ENCODE measurements at places on chromosomes 11 and 22.

GRCh38 chr11:15563054-15563453 is 448.3 kb downstream of the INSC start:
- no peak for DNase-seq

DNA sequence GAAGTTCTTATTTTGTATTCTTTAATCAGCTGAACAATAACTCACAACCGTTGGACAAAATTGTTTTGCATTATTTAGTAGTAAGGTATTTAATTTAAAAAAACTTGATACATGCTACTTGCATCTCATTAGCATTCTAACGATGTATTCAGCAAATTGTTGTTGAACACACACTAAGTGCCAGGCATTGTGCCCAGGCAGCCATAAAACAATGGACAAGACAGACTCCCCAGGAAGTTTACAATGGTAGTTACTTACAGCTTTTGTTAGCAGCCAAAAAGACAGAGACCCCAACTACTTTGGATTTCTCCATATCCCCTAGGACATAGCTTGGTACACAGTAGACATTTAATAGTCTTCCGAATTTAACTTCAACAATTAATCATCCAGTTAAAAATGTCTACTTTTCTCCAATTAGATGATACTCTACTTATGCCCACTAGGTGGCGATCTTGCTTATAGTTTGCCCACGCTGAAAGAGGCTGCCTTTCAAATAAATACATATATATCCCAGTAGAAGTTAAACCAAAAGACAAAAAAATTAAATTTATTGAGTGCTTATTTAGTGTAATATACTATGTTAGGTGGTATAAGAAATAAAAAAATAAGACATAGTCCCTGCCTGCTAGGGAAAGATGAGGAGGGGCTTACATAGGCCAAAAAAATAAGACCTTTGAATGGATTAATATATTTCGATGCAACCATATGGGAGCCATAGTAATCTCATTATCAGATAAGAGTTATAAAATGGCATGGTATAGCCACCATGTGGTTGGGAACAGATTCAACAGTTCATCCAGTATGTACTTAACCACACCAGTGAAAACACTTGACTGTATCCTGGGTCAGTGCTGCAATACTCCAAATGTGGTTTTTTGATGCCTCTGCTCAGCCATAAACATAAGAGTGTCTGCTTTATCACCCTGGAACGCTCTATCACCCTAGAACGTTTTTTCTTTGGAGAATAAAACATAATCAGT is 2.0 kb upstream of the FJX1 start:
- no peak for DNase-seq

GRCh38 chr11:18352581-18352980 is 30.2 kb downstream of the GTF2H1 start:
- peak; percentile 45 for DNase-seq

DNA sequence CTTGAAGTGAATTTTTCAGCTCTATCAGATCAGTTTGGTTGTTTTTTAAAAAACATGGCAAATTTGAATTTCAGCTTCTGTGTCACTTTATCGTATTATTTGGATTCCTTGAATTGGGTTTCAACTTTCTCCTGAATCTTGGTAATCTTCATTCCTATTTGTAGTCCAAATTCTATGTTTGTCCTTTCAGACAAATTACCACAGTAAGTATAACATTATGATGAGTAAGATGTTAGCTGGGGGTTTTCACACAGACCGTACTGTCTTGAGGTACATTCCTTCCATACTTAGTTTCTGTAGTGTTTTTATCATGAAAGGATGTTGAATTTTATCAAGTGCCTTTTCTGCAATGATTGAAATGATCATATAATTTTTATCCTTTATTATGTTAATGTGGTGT is 28.0 kb downstream of the OR5B17 start:
- DNase-seq: no peak

DNA sequence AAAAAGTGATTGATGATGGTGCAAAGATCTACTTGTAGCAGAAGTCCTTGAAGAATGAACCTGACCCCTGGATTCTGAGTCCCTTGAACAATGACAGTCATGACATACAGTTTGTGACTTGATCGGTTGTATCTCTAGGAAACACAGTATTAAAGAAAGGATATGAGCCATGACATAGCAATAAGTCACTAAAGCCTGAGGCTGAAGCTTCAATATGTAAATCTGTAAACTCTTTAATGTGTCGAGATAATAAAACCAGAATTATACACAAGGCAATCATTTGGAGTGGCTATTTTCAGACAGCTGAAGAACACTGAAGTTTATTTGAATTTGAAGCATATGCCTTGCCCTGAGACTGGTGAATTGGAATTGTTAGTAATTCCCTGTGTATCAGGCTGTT is 911.5 kb upstream of the RAG2 start:
- no peak for DNase-seq

DNA sequence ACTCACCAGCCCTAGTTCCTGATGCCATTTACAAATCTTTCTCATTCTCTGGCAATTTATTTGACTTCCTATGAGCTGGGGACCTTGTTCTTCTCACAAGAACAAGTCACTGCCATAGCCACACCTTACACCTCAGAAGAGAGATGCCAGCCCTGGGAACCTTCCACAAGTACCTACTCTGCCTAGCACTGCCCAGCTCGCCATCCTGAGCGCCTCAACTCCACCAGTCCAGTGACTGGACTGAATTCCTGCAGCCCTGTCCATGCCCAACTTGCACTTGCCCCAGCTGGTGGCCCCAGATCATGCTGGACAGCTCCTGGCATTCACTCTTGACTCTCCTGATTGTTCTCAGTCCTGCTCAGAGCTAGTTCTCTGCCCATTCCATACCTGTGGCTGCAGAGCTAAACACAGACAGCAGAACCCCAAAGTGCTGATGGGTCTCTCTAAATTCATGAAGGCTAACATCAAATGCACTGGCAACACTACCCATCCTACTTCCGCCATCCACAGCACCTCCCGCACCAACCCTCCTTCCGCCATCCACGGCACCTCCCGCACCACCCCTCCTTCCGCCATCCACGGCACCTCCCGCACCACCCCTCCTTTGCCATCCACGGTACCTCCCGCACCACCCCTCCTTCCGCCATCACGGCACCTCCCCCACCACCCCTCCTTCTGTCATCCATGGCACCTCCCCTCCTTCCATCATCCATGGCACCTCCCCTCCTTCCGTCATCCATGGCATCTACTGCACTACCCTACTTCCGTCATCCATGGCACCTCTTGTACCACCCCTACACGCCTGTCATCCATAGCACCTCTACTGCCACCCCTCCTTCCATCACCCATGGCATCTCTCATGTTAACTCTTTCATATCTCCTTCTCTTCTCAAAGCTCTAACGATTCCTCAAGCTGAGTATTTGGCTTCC is 23.6 kb upstream of the SLC25A1 start:
- DNase-seq: no peak

DNA sequence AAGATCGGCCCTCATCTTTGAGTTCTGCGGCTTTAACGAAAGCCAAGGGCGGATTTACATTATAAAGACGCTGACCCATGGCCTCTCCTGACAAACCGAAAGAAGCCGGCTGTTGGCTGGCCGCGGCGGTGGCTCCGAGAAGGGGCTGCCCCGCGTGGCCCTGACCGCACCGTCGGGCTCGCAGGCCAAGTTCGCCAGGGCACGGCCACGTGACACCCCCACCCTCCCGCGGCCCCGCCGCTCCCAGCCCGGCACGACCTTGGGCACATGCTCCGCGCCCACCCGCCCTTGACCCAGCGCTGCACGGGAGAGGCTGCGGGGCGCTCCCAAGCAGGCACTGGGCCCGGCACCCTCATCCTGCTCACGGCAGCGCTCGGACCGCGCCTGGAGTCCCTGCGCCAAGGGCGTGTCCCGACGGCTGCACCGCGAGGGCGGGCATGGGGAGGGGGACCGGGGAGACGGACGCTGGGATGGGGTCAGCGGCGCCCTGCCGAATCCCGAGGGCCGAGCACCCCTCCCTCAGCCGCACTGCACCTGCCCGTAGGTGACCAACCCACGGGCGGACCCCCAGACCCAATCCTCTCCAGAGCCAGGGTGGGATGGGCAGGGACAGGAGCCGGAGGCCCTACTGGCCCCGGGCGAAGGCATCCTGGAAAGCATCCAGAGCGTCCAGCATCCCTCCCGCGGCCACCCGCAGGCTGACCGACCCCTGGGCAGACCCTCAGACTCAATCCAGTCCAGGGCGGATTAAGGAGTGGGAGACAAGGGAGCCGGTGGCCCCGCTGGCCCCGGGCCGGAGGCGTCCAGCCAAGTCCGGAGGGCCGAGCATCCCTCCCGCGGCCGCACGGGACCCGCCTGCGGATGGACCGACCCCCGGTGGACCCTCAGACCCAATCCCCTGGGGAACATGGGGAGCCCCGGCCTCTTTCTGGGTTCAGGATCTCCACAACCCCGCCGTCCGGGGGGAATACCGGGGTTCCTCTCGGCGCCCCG is 759 bp downstream of the CPT1A start:
- no peak for DNase-seq

- no peak for DNase-seq
Measured at GRCh38 chr11:12797996-12798395, 123.8 kb downstream of the TEAD1 start.

DNA sequence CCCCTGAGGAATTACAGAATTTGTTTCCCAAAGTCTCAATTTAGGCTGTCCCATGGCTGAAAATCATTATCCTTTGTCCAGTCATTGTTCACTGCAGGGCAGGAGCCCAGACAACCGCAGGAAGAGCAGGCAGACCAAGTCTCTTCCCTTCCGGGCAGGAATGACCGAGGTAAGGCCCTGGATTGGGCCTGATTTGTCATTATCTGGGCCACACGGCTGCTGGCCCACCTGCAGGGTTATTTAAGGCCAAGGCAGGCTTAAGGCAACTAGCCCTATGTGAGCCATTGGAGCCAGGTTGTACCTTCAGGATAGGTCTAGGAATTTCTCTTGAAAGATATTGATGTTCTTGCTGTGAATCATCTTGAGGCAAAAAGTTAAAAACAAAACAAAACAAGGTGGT is 9.7 kb upstream of the IL10RA start:
- DNase-seq: no peak
